ENCODE measurements at places on chromosomes 1 and 21.

DNA sequence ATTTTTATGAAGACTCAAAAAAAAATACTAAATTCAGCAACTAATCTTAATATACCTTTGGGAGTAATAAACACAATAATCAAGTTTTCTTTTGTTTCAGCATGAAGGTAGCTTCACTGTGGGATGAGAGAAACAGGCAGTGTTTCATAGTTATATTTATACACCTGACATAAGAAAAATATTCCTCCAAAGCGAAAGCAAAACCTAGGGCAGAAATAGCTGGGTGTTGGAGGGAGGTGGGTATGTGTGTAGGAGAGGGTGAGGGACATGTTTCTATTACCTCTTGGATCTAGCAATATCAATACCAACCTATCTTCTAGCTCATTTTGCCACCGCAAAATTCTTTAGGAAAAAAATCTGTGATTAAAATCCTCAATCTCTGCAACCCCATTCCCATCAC lies 24.9 kb upstream of the MAN1A2 start:
- no peak for DNase-seq

DNA sequence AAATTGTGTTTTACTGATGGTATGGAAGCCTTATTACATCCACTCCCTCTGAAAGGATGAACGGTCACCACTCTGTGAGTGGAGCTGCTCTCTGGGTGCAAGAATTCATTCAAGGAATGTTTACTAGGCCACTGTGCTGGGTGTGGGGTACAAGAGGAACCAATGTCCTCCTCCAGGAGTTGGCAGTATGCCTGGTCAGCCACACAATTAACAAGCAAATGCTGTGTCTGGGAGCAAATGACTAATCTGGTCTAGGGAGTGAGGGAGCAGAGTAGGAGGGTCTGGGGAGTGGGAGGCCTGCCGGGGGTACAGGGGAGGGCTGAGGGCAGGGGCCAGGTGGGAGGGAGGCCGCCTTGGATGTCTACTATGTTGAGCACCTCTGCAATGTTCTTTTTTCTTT lies 27.2 kb upstream of the TDRD10 start:
- DNase-seq = no peak

DNA sequence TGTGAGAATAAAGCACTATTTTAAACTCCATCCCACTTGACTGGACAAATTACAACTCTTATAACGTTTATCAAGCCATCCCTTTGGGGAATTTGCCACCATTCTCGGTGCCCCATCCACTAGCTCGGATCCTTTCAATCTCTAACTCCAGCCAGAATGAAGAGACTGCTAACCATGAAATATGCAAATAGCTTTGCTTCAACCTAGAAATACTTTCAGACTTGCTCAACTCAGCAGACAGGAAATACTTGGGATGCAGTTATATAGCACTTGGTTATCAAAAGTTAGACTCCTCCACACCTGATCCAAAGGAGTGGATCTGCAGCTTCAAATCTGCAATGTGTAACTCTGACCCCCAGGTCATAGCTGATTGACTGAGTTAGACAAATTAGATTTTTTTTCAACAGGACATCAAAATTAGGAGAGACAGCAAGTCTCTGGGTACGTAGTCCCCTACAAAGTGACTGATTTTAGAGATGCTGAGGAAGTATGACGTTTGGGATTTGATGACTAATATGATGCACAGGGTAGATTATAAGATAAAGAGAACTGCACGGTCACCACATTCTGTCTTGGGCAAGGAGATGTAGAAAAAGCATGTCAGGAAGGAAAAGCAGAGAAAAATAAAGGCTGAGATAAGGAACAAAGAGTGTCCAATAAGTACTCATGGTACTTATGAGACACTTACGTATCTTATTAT lies 496.0 kb downstream of the AGBL4 start:
- no peak for DNase-seq

DNA sequence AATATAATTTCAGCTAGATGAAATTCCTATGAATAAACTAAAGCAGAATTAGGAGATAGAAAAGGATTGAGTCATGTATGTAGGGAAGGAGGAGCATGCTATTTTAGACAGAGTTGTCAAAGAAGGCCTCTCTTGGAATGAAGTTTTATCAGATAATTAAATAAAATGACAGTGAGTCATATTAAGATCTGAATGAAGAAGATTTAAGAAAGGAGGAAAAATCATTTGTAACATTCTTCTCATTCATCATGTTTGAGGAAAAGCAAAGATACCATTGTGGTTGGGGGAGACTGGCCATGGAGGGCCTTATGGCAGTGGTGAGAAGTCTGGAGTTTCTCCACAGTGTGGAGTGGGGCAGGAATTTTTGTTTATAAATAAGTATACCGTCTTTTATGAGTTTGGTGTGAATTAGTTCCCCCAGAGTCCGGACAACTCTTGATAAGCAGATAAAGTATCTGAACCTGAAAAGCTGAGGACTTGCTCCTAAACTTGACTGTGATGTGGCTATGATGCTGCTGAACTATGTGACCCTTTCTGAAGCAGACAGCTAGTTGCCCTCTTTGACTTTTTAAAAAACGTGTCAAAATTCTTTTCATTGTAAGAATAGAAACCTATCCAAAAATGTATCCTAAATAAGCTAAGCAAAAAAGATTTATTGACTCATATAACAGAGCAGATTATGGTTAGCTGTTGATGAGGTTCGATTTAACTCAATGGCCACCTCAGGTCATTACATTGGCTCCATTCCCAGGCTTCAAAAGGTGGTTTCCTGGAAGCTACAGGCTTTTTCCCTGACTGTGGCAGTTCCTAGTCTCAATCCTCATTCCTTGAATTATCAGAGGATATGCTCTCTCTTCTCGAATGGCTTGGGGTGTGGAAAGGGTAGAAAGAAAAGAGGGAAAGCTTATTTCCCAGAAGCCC lies 90.8 kb downstream of the LHX9 start:
- no peak for DNase-seq

GRCh38 chr1:12810691-12811408 lies 19.7 kb downstream of the PRAMEF1 start:
- DNase-seq = no peak

DNA sequence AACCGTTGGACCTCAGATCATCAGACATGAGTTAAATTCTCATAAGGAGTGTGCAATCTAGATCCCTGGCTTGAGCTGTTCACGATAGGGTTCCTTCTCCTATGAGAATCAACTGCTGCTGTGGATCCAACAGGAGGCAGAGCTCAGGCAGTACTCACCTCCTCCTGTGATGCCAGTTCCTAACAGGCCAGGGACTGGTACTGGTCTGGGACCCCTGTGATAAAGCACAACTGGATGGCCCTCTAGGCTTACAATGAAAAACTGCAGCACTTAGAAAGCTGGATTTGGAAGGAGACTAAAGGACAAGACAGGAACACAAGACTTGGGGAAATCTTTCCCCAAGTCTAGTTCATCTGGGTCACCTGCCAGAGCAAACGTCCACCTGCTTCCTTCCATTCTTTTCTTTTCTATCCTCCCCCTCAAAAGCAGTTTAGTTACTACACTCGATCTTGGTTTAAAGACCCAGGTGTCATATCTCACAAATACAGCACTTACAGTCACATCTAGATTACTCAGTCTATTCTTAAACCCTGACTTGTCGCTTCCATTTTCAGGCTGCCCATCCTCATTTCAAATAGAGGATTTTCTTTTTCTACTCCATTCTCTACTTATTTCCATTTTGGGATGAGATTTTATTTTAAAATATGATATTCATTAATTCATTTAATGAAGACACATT lies 59.8 kb downstream of the PTPN14 start:
- no peak for DNase-seq

GRCh38 chr1:71783071-71783470 lies 499.3 kb downstream of the NEGR1 start:
- DNase-seq = no peak

DNA sequence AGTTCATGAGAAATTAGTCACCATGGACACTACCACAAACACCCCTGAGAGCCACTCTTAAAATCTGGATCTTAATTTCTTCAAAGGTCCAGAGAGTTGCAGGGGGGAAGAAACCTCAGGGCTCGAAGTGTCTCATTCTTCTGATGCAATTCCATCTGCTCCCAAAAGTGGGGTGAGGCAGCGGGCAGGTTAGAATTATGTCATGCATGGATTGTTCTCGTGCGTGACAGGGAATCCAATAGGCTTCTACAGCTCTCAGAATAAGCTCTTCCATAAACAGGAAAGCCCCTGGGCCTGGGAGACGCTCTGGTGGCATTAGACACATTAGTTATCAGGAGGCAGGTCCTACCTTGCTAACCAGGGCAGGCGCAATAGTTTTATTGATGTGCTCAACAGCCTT lies 8.4 kb downstream of the ENO1 start:
- DNase-seq = no peak

GRCh38 chr1:229287267-229287666 lies 16.4 kb downstream of the RAB4A start:
- DNase-seq = no peak

- no peak for DNase-seq
These were observed 10.4 kb upstream of the GJA8 start for GRCh38 chr1:147892216-147892615.

DNA sequence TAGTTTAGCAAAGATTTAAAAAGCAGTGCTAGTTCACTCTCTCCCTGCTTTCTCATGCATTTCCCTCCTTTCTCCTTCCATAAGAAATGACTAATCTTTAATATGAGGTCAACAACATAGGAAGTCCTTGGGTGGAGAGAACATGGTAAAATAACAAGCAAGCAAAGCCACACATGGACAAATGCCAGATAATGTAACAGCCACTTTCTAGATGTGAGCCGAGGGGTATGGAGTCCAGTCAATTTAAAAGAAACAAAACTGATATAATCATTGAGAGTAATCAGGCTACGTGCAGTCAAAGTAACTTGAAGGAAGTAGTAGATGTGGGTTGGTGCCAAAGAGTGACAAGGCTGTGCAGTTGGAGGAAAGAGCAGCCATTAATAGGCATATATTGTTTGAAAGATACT lies 69.6 kb downstream of the DUSP10 start:
- DNase-seq = no peak

DNA sequence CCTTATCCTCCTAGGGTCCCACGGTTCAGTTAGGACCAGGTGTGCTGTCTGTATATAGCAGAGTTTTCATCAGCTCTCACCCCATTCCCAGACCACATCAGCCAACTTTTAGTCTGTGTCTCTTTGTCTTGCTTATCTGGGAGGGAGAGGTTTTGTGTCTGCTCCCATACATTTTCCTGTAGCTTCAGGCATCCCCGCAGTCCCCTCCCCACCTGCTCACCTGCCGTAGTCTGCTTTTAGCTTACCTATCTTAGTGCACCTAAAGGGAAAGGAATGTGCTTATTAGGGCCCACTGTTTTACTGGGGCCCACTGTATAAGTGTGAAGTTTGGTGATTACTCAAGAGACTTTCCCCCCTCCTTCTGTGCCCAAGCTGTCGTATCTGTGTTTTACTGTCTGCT lies 225.1 kb downstream of the PLA2G4A start:
- no peak for DNase-seq

DNA sequence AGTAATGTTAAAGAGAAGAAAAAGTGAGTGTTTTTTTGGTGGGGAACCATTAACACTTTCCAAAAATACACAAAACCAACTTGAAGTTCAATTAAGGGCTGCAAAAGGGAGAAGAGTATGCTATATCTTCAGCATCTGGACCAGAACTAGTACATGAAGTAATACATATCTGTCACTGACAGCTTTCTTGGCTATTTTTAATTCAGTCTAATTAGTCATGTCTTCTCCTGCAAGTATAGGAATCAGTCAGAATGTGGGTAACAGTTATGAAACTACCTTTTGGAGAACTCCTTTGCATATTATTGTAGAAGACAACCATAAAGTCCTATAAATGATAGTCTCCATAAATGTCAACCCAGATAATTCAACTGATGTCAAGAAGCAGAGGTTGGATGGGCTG lies 901.2 kb downstream of the TTLL7 start:
- no peak for DNase-seq

GRCh38 chr1:220453371-220453770 lies 74.6 kb upstream of the MARK1 start:
- no peak for DNase-seq

- DNase-seq = no peak
These were observed 424.8 kb upstream of the ADGRL4 start for GRCh38 chr1:79431340-79431739.

DNA sequence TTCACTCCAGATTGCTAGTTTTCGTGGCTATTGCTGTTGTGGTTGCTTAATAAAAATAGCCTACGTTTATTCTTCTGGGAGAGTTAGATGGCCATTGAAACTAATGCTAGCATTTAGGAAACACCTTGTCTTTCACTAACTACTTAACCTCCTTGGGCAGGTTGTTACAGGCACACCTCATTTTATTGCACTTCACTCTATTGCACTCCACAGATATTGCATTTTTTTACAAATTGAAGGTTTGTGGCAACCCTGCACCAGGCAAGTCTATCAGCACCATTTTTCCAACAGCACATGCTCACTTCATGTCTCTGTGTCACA lies 11.3 kb upstream of the MARK1 start:
- DNase-seq = no peak

DNA sequence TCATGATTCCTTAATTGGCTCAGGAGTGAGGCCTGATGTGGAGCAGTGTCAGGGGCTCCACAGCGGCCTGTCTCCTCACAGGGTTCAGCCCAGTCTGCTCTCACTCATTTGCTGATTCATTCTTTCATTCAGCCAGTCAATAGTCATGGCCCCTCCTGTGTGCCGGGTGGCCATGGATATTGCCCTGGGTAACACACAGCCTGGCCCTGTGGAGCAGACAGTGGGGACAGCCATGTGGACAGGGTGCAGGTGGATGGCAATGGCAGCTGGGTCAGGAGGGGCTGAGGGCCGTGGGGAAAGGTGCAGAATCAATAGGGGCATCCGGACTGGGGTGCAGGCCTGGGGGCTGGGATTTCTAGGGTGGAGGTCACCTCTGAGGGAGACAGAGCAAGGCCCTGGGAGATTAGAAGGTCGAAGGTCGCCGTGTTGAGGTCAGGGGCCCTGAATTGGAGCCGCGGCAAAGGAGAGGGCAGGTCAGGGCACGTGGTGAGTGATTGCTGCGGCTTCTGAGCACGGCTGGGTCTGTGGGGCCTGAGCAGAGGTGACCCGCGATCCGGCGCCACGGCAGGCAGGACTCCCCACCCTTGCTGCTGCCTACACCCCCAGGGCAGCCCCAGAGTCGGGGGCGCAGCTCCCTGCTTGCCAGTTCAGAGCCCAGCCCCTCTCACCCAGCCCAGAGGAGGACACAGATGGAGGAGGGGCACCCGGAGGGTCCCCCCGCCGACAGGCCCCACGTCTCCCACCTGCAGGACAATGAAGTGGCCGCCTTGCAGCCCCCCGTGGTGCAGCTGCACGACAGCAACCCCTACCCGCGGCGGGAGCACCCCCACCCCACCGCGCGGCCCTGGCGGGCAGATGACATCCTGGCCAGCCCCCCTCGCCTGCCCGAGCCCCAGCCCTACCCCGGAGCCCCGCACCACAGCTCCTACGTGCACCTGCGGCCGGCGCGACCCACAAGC lies 33.4 kb downstream of the SLC19A1 start:
- DNase-seq = no peak

Measured in hematopoietic multipotent progenitor cell treated with erythropoietin and hydrocortisone succinate and interleukin-3 and kit ligand, for 17 days (in vitro differentiated cells).